ENCODE measurements at places on chromosomes 7 and 10.

GRCh38 chr10:129541200-129541599 is 74.2 kb downstream of the MGMT start:
- H3K4me1 ChIP-seq = no peaks in the 10 kb centered on the region
- H3K27ac ChIP-seq = no peak overlapping the region
- H3K36me3 ChIP-seq = no peaks in the 10 kb centered on the region
- H3K4me3 ChIP-seq = no peak overlapping the region
- no peaks in the 10 kb centered on the region for H3K27me3 ChIP-seq

- no peak overlapping the region for H3K4me3 ChIP-seq
- no peaks in the 10 kb centered on the region for H3K36me3 ChIP-seq
- DNase-seq = no peak
- H3K4me1 ChIP-seq = no peaks in the 10 kb centered on the region
These were observed 15.5 kb downstream of the TAS2R40 start for GRCh38 chr7:143237366-143237765.

- H3K4me3 ChIP-seq = no peak overlapping the region
- H3K36me3 ChIP-seq = no peaks in the 10 kb centered on the region
- no peak for DNase-seq
- no peaks in the 10 kb centered on the region for H3K4me1 ChIP-seq
- H3K27ac ChIP-seq = no peak overlapping the region
These were observed 84.7 kb downstream of the TMEM178B start for GRCh38 chr7:141158561-141158960.

DNA sequence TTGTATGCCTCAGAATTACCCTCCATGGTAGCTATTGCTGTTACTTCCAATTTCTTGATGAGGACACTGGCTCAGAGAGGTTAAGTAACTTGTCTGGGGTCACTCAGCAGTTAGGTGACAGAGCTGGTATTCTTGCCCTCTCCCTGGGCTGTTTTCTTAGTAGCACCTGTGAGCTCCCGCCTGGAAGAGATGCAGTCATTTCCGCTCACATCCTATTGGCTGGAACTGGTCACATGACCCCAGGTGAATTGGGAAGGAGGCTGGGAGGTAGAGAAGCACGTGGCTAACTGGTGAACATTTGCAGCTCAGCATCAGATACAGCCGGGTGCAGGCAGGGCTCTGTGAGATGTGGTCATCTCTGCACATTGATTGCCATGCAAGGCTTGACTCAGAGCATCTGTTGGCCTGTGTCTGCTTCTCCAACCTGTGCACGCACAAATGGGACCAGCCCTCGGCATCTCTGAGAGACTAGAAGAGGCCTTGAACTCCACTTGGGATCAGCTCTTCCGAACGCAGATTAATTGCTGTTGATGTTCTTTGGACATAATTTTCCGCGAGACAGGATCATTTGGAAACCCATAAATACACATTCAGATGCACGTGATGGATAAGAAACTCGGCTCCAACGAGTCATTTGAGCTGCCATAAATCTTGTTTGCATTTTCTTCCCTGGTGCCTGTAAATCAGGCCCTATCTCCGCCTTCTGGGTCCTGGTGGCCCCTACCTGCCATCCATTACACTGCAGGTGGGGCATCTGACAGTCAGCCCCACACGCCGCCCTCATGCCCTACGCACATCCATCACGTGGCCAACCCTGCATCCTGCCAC is 42.8 kb downstream of the MYL10 start:
- no peak overlapping the region for H3K27ac ChIP-seq
- no peaks in the 10 kb centered on the region for H3K27me3 ChIP-seq
- DNase-seq = no peak
- no peaks in the 10 kb centered on the region for H3K36me3 ChIP-seq
- no peak overlapping the region for H3K4me3 ChIP-seq

DNA sequence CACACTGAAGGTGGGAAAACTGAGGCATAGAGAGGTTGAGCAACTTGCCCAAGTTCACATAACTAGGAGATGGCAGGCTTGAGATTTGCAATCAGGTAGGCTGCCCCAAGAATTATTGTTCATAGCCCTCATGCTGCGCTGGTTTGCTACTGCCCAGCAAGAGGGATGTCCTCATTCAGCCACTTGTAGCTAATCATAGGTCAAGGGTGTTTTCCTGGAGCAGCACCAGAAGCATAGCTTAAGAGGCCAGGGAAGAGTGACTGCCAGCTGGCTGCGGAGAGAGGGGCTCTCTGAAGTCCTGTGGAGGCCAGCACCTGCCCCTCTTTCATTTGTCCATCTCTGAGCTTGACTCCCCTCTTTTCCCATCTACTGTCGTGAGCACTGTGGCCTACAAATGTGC is 15.0 kb downstream of the CDHR3 start:
- H3K4me3 ChIP-seq = no peak overlapping the region
- DNase-seq = no peak
- no peaks in the 10 kb centered on the region for H3K36me3 ChIP-seq
- H3K4me1 ChIP-seq = no peaks in the 10 kb centered on the region
- H3K27ac ChIP-seq = no peak overlapping the region
- H3K27me3 ChIP-seq = no peaks in the 10 kb centered on the region

GRCh38 chr10:4399556-4399955 is 426.5 kb upstream of the AKR1E2 start:
- no peaks in the 10 kb centered on the region for H3K27me3 ChIP-seq
- H3K4me3 ChIP-seq = no peak overlapping the region
- H3K4me1 ChIP-seq = no peaks in the 10 kb centered on the region
- no peak overlapping the region for H3K27ac ChIP-seq

GRCh38 chr10:117532451-117533107 is 10.0 kb upstream of the EMX2 start:
- no peaks in the 10 kb centered on the region for H3K27me3 ChIP-seq
- H3K36me3 ChIP-seq = no peaks in the 10 kb centered on the region
- no peak overlapping the region for H3K27ac ChIP-seq
- H3K4me1 ChIP-seq = peaks cover 10% of the 10 kb centered on the region
- DNase-seq = no peak

DNA sequence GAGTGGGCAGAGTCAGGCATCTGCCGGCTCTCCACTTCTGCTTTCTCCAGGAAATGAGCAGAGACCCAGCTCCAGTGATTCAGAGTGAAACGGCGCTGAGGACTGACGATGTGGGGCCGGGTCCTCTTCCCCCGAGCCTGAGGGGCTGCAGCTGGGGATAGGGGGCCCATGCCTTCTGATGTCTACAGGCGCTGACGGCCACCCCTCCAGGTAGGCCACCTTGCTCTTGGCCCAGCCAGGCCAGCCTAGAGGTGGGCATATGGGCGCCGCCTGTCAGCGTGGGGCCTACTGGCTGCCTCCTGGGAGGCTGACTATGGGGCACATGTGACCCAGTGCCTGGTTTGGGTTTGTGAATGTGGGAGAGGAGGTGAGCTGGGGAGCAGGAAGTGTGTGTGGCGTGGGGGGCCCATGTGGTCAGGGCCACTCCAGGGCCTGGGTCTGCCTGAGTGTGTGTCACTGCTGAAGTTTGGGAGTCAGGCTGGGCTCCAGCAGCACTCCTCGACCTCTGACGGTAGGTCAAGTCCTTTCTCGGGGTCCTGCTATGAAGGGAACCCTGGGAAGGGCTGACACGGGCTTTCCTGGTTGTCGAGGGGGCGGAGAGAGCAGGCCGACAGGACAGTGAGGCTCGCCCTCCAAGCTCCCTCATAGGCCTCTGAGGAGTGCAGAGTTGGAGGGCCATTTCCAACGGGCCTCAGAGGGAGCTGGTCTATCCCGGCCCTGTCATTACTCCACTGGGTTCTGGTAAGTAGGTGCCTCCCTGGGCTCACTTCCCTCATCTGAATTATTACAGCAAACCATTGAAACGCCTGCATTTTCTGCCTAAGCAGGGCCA is at the start of gene WDFY4:
WDFY4 (plus strand) TSS at position 82 of the 832 bp plus-strand sequence. CDS start 24,860 bp downstream, outside the sequence.
- H3K27me3 ChIP-seq = no peaks in the 10 kb centered on the region
- no peak for DNase-seq
- H3K4me3 ChIP-seq = peak within 1 kb of the TSS; percentile 26
- H3K27ac ChIP-seq = peak within 1 kb of the TSS; percentile 17

- H3K36me3 ChIP-seq = peaks cover 7% of the 10 kb centered on the region
- peak; percentile 88 for DNase-seq
- peak overlapping the region; percentile 96 for H3K27ac ChIP-seq
- H3K27me3 ChIP-seq = no peaks in the 10 kb centered on the region
These were observed 557 bp downstream of the TMEM120A start for GRCh38 chr7:75993689-75994387.

DNA sequence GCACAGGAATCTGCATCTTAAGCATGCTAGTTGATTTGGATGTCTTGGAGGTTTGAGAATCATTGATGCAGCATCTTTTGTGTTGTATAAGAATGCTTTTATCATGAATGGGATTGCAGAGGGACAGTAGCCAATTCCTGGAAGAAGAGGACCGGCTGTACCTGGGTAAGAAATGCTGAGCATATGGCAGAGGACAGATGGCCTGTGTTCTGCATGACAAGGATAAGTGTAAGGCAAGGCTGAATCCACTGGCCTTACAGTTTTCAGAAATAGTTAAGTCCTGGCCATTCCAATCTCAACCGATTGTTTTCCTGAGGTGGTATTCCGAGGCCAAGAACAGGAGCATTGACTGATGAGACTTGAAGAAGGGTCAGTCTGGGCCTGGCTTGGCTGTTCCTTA is 24.4 kb upstream of the KBTBD2 start:
- no peak overlapping the region for H3K27ac ChIP-seq
- H3K4me3 ChIP-seq = no peak overlapping the region
- no peaks in the 10 kb centered on the region for H3K4me1 ChIP-seq
- no peaks in the 10 kb centered on the region for H3K27me3 ChIP-seq
- DNase-seq = no peak

DNA sequence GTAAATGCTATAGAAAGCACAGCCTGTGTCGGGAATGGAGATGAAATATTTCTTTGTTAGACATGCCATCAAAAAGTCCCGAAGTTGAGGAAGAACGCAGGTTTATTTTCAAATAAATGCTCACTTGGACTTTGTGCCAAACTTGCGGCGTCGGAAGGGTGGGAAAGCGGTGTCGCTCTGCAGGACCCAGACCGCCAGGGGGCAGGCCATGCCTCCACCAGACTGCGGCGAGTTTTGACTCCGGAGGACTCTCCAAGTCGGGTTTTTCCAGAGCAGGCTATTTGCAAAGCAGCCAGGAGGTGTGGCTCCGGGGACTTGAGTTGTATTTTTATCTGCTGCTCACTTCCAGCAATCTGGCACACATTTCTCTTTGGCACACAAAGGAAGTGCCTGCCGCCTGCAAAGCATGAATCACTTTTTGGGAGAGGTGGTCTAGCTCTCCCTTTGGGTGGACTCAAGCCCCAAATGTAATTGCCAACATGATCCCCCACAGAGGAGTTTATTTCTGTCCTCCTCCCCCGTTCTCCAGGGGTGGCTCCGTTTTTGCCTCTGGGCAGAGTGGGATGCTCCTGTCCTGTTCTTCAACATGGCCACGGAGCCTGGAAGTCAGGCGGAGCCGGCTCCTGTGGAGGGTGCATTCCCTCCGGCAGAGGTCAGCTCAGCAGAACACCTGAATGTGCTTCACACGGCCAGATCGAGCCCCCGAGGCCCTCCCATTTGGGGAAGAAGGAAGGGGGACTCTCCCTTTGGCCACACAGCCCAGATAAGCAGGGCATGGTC is 82.3 kb upstream of the GPR26 start:
- peaks cover 25% of the 10 kb centered on the region for H3K27me3 ChIP-seq
- H3K4me3 ChIP-seq = no peak overlapping the region
- peak; percentile 95 for DNase-seq
- peaks cover 5% of the 10 kb centered on the region for H3K4me1 ChIP-seq

DNA sequence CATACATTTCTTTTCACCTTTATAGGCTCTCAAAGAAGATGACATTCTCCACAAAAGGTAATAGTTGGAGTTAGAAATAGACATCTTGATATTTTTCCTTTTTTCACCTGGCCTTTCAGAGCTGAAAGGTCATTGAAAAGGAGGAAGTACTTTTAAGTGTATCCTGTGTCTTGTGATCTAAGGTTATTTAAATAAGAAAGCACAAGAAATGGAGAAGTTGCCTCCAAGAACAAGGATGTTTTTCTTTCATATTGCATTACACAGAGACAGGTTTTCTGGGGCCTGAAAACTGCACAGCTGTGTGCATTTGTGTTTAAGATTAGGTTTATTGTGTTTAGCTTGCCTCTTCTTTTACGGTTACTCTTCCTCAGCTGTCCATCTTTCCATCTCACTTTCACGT is 103.4 kb upstream of the SEMA3D start:
- DNase-seq = no peak
- no peaks in the 10 kb centered on the region for H3K27me3 ChIP-seq
- no peaks in the 10 kb centered on the region for H3K4me1 ChIP-seq
- H3K36me3 ChIP-seq = no peaks in the 10 kb centered on the region
- no peak overlapping the region for H3K4me3 ChIP-seq
- H3K27ac ChIP-seq = no peak overlapping the region

- peaks cover 45% of the 10 kb centered on the region for H3K36me3 ChIP-seq
- no peaks in the 10 kb centered on the region for H3K27me3 ChIP-seq
- peaks cover 2% of the 10 kb centered on the region for H3K4me1 ChIP-seq
- no peak for DNase-seq
- H3K27ac ChIP-seq = no peak overlapping the region
- H3K4me3 ChIP-seq = no peak overlapping the region
These were observed 66.5 kb downstream of the SHH start for GRCh38 chr7:155745737-155746136.

DNA sequence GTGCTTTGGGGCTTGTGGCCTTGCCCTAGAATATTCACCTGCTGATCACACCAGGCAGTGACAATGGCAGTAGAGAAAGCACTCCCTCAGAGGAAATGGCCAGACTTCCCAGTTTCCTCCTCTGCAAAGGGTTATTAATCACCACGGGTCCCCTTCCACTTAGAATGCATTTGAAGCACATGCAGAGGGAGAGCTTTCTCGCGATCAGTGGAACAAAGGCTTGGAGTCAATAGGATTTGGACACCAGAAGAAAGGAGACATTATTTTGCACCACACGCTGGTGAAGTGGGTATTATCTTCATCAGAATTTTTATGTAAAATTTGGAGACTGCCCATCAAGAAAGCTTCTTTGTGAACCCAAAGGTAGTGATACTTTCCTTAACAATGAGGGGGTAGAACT is 35.4 kb upstream of the INHBA start:
- no peaks in the 10 kb centered on the region for H3K27me3 ChIP-seq
- no peaks in the 10 kb centered on the region for H3K36me3 ChIP-seq

DNA sequence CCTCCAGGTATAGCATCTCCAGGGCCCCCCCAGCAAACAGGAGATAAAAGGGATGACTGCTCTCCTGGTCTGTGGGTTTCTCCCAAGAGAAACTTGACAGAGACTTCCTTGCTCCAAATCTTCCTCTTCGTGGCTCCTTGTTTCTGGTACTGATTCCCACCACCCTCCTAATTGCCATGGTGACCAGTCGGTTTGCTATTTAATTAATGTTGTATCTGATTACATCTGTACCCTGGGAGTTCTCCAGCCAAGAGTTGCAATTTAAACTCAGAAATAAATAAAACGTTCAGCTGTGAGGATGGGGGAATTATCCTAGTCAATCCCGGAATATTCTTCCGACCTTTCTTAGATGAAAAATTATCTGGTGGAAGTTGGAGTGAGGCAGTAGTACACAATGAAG is 264.7 kb downstream of the PAXIP1 start:
- H3K36me3 ChIP-seq = no peaks in the 10 kb centered on the region
- DNase-seq = no peak
- H3K27ac ChIP-seq = no peak overlapping the region

GRCh38 chr10:69644658-69645295 is 14.7 kb downstream of the FAM241B start:
- H3K4me3 ChIP-seq = no peak overlapping the region
- H3K4me1 ChIP-seq = no peaks in the 10 kb centered on the region
- peaks cover 5% of the 10 kb centered on the region for H3K27me3 ChIP-seq
- H3K27ac ChIP-seq = no peak overlapping the region
- no peak for DNase-seq
- H3K36me3 ChIP-seq = no peaks in the 10 kb centered on the region

Data from tibial artery (tissue), 4 donors.